ENCODE measurements at places on chromosomes 7 and 10.
A peak's percentile ranks its signal among the peaks of the same experiment; 100 is the strongest.

DNA sequence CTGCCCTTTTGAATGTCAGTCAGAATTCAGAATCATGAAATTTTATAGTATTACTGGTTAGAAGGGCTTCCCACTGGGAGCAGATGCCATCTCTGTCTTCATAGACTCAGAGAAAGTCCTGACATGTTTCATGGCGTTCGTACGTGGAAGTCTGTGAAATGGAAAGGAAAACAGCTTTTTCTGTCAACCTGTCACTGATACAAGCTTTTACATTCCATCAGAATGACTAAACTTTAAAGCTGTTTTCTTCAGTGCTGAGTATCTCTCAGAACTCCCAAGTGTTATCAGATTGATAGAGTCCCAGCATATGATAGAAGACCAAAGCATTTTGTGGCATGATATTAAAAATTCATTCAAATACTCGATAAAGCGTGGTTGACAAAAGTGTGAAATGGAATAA lies 726.7 kb upstream of the GALNT17 start:
- peak; percentile 11 for DNase-seq

DNA sequence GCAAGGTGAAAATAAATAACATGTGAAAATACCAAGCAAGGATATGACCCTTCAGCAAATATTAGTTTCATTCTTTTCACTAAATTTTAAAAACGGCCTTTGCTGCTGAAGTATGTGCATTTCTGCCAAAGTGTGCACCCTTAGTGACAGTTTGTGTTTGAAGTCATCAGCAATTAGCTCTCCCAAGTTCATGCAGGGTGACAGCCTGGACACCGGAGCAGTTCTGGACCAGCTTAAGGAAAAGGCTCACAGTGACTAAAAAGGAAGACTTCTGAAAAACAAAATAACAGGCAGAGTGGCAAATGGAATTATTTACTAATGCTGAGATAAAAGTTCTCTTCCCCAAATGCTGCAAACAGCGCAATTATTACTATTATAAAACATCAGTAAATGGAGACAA lies 69.3 kb upstream of the NEBL start:
- no peak for DNase-seq

DNA sequence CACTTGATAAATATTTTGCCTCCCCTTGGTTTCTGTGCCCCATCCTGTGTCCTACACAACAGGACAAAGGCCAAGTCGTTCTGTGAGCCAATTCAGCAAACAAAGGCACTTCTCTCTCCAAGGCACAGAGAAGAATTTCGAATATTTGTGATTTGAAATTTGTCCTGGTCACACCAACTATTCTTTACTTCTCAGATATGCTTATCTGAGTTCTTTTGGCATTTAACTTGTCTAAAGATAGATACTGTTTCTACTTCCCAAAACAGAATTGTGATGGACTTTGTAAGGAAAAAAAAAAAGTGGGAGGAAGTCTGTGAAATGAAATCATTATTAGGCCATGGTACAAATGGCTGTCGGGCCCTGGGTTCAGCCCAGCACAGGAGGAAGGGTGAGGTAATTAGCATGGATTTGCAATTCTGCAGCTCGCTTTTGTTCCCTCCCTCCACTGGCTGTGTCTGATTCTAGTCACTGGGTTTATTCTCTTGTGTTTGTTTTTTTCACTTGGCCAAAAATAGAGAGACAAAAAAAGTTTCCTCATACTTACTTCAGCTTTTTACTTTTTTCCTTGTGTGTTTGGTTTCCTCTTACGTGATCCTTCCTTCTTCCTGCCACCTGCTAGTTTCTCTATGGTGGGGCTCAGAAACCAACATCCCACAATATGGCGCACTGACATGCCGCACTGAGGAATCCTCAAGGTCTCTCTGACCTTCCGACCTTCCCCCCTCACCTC lies 108.2 kb upstream of the MKLN1 start:
- no peak for DNase-seq

- no peak for DNase-seq
These were observed 503.8 kb downstream of the INHBA start for GRCh38 chr7:41199136-41199535.

DNA sequence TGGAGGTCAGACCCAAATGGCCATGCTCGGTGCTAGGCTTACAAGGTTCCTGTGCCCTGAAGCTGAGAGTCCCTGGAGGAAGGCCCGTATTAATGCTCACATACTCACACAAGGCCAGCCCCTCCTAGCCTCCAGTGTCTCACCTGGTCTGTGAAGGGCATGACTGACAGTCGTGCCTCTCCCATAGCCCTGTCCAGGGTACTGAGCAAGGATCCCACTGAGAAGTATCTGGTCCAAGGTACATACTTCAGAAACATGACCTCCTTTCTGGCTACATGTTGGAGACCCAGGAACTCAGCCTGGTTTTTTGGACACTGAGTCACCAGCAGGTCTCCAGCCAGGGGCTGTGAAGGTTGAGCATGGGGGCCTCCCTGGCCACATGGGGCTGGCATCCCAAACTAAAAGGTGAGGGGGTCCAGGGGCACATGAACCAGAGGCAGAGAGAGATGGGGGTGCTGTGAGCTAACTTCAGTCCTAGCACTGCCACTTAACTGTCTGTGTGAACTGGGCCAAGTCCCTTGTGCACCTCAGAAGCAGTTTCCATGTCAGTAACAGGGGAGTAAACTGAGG lies 17.6 kb upstream of the RASGEF1A start:
- DNase-seq, result no peak

DNA sequence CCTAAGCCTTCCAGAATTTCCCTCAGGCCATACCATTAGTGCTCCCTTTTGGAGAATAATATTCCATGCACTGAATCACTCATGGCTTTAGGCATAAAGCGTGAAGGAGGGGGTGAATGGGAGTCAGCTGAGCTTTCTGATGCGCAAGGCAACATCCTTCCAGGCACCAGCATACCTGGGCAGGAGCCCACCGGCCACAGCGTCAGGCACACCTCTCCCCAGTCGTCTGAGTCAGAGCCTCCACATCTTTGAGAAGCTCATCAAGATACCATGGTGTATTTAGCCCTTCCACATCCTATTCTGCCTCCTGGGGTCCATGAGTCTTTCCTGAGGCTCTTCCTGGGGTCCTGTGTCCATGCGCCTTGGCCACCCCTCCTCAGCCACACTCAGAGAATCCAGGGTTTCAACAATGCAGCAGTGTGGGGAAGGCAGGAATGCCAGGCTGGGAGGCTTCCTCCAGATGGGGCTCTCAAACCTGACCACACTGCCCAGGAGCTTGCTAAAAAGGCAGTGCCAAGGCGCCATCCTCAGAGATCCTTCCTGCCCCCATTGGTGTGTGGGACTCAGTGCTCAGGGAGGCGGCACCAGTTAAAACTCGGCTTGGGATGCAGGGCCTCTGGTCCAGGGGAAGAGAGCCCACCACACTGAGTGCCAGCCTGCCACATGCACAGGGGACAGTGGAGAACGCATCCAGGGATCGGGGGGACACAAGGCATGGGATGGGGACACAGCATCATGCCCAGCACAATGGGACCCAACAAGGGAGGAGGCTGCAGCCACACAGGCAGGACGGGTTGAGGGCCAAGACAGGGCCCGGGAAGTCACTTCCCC lies 31.6 kb downstream of the RASGEF1A start:
- DNase-seq, result no peak

- peak; percentile 57 for DNase-seq
These were observed 74.7 kb downstream of the CACNB2 start for GRCh38 chr10:18214691-18215563.

- peak; percentile 66 for DNase-seq
These were observed 43.2 kb upstream of the NRP1 start for GRCh38 chr10:33377658-33378025.

DNA sequence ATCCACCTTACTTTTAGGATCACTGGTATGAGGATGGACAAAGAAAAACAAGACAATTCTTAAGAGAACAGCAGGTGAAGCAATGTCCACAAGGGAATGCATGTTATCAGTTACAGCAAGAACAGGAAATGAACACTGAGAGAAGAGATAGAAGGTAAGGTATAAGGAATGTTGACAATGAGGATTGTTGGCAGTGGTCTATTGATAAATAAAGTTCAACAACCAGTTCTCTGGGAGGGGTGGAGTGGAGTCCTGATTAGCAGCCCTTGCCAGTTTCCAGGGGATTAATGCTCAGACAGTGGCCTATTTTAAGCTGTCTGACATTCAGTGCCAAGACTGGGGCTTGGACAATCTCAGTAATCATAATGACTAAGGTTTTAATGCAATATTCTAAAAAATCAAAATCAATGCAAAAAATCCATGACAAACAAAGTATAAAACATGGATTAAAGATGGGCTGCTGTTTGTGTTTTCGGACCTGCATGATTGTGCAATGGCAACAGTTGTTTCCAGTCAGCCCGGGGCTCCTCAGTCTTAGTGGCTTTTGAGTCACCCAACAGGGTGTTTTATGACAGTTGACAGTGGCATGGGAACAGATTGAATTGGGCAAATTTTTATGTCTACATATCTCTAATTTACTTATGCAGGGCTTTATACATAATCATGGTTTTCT lies 13.8 kb upstream of the AKR1B1 start:
- DNase-seq, result no peak

Data from fibroblast of skin of back (primary cell).